T-helper 17 cell (primary cell): ENCODE measurements at places on chromosomes 13 and 19. TPM values are rescaled to one million over a fixed set of nuclear protein-coding genes. Genes with fewer than 3 reads are reported as not detected.

RETN gene
- total RNA-seq, result not detected

CLDN10 gene
- not detected for total RNA-seq

DAZAP1 gene
- 163 TPM for total RNA-seq

PODNL1 gene
- not detected for total RNA-seq

PGLYRP1 gene
- total RNA-seq, result not detected

PROZ gene
- not detected for total RNA-seq

MUC16 gene
- total RNA-seq, result 0.05 TPM

MAG gene
- total RNA-seq, result not detected

YIPF2 gene
- total RNA-seq, result 19.5 TPM

VMAC gene
- total RNA-seq, result 24.6 TPM

ATP7B gene
- 2.3 TPM for total RNA-seq

MTIF3 gene
- total RNA-seq, result 33.2 TPM

IL17D gene
- 0.15 TPM for total RNA-seq

COX6B2 gene
- total RNA-seq, result 0.62 TPM

CD37 gene
- 288 TPM for total RNA-seq

ZNF444 gene
- total RNA-seq, result 12.3 TPM

ZNF729 gene
- not detected for total RNA-seq

LYL1 gene
- total RNA-seq, result 6.9 TPM

CKM gene
- not detected for total RNA-seq

URAD gene
- not detected for total RNA-seq

PNMA8B gene
- 0.18 TPM for total RNA-seq

ZNF549 gene
- 7.9 TPM for total RNA-seq

EDNRB gene
- not detected for total RNA-seq

KLK12 gene
- not detected for total RNA-seq

KLHL1 gene
- not detected for total RNA-seq

CTXN1 gene
- total RNA-seq, result not detected

PCDH8 gene
- total RNA-seq, result not detected
